ENCODE measurements at places on chromosomes 5 and 9. TPM values are rescaled to one million over a fixed set of nuclear protein-coding genes. Genes with fewer than 3 reads are reported as not detected.

DNA sequence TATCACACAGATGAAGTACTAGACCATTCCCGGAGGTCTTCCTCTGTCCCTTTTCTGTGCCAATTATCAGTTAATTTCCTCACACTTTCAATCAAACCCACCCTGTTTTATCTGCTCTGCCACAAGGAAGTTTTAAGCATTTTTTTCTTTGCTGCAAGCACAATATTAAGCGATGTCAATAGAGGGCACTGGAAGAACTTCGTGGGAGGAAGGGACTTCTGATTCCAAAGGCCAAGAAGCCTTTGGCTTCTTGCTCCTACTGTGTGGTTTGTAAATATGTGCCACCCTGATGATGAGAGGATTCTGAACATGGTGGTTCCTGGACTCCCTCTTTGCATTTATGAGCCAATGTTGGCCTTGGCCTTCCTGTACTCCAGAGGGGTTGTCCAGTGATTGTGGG is 1712.5 kb upstream of the C9orf72 start:
- H3K27ac ChIP-seq, result no peak overlapping the region
- no peak overlapping the region for H3K4me3 ChIP-seq
- no peaks in the 10 kb centered on the region for H3K27me3 ChIP-seq
- H3K36me3 ChIP-seq, result no peaks in the 10 kb centered on the region
- DNase-seq, result peak; percentile 15
- H3K4me1 ChIP-seq, result no peaks in the 10 kb centered on the region

The GRM6 gene
- not detected for total RNA-seq

GRCh38 chr5:80282054-80282453 is 26.2 kb upstream of the SERINC5 start:
- no peak overlapping the region for H3K4me3 ChIP-seq
- no peaks in the 10 kb centered on the region for H3K36me3 ChIP-seq
- no peak for DNase-seq
- no peak overlapping the region for H3K27ac ChIP-seq
- H3K27me3 ChIP-seq, result no peaks in the 10 kb centered on the region

DNA sequence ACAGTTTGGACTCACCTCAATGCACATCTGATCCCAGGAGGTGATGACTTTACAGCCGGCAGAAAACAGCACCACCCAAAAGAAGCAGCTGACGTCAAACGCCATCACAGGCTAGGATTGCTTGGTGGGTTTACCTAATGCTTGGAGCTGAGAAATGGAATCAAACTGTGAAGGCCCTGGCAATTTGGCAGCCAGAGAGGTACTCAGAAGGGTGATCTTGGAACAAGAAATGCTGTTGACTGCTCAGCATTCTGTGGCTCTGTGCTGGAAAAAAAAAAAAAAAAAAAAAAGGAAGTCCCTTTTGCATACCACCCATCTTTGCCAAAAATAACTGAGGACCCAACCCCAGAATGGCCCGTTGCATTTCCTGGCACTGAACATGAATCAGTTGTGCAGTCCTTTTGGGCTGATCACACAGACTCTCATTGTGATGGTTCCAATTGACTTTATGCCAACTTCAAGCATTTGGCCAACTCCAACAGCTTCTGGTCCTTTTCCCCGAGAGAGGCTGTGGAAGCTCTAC is at the start of gene CD180:
CD180 (minus strand) TSS at position 263 of the 523 bp plus-strand sequence; CDS start at position 105, 158 bp downstream.
- no peak within 1 kb of the TSS for H3K4me3 ChIP-seq
- H3K36me3 ChIP-seq, result no peaks in the 10 kb centered on the region
- no peaks in the 10 kb centered on the region for H3K4me1 ChIP-seq
- DNase-seq, result no peak
- H3K27ac ChIP-seq, result no peak within 1 kb of the TSS

The SH3TC2 gene
- 0.77 TPM for total RNA-seq

GRCh38 chr5:140553657-140554056 is 3.6 kb downstream of the SRA1 start:
- H3K27me3 ChIP-seq, result no peaks in the 10 kb centered on the region
- H3K4me3 ChIP-seq, result no peak overlapping the region
- H3K36me3 ChIP-seq, result peaks cover 22% of the 10 kb centered on the region
- DNase-seq, result no peak

DNA sequence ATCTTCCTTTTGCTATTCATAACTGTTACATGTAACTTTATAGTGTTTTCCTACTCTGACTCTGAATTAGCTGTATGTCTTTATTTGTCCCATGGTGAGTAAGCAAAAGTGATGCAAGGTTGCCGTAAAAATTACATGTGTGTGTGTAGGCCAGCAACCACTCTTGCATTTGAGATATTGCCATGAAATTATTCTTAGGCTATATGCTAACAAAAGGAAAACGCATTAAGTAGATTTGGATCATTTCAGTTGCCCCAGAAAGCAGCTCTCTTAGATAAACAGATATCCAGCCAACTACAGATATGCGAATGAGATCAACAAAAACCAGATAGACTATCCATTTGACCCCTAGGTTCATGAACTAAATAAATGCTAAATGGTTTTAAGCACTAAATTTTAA is 73.6 kb downstream of the CYLC2 start:
- H3K4me3 ChIP-seq, result no peak overlapping the region
- DNase-seq, result no peak
- H3K4me1 ChIP-seq, result no peaks in the 10 kb centered on the region
- H3K27ac ChIP-seq, result no peak overlapping the region
- no peaks in the 10 kb centered on the region for H3K36me3 ChIP-seq

DNA sequence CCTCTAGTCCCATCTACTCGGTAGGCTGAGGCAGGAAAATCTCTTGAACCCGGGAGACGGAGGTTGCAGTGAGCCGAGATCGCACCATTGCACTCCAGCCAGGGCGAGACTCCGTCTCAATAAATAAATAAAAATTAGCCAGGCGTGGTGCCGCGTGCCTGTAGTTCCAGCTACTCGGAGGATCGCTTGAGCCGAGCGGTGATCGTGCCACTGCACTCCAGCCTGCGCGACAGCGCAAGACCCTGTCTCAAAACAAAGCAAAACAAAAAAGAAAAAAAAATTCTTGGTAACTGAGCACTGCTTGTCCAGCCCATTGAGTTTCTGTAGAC is 710 bp upstream of the WDR55 start:
- H3K27me3 ChIP-seq, result no peaks in the 10 kb centered on the region
- H3K4me1 ChIP-seq, result no peaks in the 10 kb centered on the region
- no peak overlapping the region for H3K27ac ChIP-seq
- H3K36me3 ChIP-seq, result peaks cover 9% of the 10 kb centered on the region

- H3K27me3 ChIP-seq, result no peaks in the 10 kb centered on the region
- no peaks in the 10 kb centered on the region for H3K4me1 ChIP-seq
- DNase-seq, result no peak
Observed at GRCh38 chr5:39185761-39186160, 33.6 kb downstream of the FYB1 start.

GRCh38 chr9:119003882-119004617 is 365.2 kb downstream of the BRINP1 start:
- DNase-seq, result no peak
- no peaks in the 10 kb centered on the region for H3K36me3 ChIP-seq
- no peak overlapping the region for H3K4me3 ChIP-seq
- H3K27me3 ChIP-seq, result no peaks in the 10 kb centered on the region
